ENCODE measurements at places on chromosomes 2 and 18.

DNA sequence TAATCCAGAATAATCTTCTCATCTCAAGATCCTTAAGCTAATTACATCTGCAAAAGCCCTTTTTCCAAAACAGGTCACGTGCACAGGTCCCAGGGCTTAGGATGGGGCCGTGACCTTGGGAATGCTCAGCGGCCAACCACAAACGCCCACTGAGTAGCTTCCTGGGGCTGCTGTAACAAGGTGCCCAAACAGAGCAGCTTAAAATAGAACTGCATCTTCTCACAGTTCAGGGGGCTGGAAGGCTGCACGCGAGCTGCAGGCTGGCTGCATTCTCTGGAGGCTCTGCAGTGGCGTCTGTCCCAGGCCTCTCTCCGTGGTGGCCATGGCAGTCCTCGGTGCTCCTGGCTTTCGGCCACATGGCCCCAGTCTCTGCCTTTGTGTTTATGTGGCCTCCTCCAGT is 31.9 kb downstream of the ADI1 start:
- no peak for DNase-seq

- DNase-seq: no peak
Observed at GRCh38 chr2:224347176-224348051, 54.5 kb downstream of the FAM124B start.

GRCh38 chr2:120699292-120699691 is 36.4 kb upstream of the GLI2 start:
- no peak for DNase-seq

- no peak for DNase-seq
Observed at GRCh38 chr2:204059016-204059415, 122.5 kb downstream of the ICOS start.

DNA sequence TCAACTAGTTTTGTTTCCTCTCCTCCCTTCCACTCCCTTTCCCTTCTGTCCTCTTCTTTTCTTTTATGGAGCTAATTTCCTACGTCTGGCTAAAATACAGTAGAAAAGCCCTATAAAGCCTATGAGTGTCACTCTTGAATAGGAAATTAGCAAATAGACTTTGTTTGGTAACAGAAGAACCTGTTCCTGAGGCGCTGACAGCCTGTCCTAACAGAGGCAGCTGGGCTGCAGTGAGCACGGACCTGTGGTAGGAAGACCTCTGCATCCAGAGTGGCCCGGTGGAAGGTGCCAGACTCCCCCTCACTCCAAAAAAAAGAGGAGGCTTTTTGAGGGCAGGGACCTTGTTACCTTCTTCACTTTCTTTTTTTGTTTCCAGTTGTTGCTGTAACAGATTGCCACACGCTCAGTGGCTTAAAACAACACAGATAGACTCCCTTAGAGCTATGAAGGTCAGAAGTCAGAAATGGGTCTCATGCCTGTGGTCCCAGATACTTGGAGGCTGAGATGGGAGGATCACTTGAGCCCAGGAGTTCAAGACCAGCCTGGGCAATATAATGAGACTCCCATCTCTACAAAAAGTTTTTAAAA is 81.2 kb upstream of the TXNDC2 start:
- DNase-seq: no peak

DNA sequence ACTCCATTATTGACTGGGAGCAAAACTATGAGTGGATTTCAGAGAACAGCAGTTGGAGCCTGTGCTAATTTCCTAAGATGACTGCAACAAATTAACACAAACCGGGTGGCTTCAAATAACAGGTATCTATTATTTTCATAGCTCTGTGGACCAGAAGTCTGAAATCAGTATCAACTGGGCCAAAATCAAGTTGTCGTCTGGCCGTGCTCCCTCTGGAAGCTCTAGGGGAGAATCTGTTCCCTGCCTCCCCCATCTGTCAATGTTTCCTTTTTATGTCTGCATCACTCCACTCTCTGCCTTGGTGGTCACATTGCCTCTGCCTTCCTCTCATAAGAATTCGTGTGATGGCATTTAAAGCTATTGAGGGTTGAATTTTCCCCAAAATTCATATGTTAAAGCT is 269.8 kb downstream of the TMX3 start:
- DNase-seq: no peak

- DNase-seq: no peak
Observed at GRCh38 chr2:25219621-25220020, 51.2 kb upstream of the POMC start.

- peak; percentile 94 for DNase-seq
Observed at GRCh38 chr18:56709463-56709862, 58.3 kb downstream of the WDR7 start.

GRCh38 chr2:168732100-168732499 is 70.3 kb upstream of the NOSTRIN start:
- no peak for DNase-seq

- DNase-seq: peak; percentile 58
Observed at GRCh38 chr2:217650716-217651360, 352.0 kb downstream of the TNS1 start.

DNA sequence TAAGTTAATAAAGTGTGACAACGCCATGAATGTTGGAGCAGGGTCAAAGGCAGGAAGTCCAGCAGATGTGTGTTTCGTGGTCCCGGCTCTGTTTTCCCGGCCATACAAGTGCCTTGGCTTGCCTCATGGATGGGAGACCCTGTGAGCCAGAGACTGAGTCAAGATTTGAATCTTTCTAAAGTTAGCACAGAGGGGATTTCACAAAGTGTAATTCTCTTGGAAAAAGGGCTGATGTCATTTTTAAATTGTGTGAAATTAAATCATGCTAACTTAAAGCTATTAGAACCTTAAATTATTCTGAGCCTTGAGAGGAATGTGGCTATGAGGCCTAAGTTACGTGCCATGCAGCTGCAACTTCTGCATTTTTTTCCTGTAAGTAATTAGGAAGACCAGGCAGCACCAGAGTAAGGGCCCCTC is 38.3 kb upstream of the RALBP1 start:
- no peak for DNase-seq

DNA sequence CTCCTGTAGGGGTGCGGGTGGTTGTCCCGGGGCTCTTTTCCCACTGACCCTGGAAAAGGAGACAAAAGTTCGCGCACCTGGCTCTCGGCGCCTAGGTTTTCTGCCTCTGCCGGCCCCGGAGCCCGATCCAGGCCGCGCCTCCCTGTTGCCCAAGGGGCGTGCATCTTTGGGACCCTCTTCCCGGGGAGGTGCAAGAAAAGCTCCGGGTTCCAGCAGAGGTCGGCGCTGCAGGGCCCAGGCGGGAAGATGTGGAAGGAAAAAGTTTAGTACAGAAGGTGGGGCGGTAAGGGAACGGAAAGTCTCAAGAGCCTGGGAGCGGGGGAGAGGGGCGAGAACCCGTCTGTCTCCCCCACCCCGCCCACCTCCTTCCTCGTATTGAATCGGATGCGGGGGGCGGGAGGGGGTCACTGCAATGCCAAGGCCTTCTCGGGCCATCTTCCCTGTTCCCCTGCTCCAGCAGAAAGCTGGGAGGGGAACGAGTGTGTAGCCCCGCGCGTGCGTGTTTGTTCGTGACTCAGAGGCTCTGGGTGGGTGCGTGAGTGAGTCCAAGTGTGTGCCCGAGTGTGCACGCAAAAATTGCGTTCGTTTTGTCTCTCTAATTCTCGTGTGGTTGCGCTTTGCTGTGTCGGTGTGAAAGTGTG is 6.3 kb upstream of the EN1 start:
- no peak for DNase-seq

DNA sequence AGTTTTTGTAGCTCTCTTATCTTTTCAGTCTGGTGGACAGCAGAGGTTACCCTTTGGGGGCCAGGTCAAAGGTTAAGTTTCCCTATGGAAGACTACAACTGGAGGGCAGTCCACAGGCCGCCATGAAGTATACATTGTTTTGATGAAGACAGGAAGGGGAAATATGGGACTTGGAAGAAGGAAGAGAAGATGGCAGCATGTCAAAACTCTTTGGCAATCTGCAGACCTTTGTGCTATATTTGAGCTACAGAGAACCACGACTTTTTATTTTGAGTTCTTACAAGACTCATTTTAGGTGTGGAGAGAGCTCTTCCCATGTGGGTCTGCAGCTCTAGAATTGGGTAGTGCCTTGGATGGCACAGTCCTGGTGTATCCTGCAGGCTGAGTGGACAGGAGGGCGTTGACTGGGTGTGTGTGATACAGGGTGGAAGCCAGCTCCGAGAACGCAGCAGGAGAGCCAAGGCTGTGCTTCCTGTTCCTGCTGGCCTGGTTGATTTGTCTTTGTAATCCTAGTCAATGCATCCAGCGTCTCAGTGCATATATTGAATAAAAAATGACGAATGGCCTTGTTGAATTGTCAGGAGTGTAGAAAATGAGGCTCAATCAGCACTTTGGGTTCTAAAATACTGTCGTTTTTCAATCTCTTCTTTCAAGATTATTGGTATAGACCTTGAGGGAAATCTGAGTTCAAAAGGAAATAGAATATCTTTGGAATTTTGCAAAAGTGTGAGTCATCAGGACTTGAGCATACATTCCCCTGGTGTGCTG is 11.5 kb downstream of the ITGA6 start:
- DNase-seq: peak; percentile 53

GRCh38 chr18:75247611-75248421 is 37.2 kb downstream of the TSHZ1 start:
- peak; percentile 69 for DNase-seq

GRCh38 chr2:122000556-122001340 is 245.3 kb downstream of the TSN start:
- DNase-seq: no peak

GRCh38 chr2:195318440-195319111 is 338.4 kb upstream of the SLC39A10 start:
- peak; percentile 41 for DNase-seq

DNA sequence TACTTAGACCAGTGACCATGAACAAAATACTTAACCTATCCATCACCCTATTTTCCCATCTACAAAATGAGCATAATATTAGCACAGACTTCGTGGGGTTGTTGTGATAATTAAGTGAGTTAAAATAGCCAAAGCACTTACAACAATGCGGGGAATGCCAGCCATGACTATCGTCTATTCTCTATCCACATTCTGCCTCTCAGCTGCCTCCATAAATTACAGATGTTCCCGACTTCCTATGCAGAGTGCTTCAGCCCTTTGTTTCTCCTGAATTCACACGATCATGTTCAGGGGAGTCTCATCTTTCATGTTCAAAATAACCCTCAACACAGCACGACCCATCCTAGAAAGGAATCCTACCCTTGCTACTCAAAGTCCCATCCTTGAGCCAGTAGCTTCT is 211.6 kb downstream of the EN1 start:
- no peak for DNase-seq

GRCh38 chr2:219636941-219637841 is 9.8 kb downstream of the SLC4A3 start:
- DNase-seq: no peak

- DNase-seq: no peak
Observed at GRCh38 chr2:33516456-33516995, 40.1 kb downstream of the RASGRP3 start.

DNA sequence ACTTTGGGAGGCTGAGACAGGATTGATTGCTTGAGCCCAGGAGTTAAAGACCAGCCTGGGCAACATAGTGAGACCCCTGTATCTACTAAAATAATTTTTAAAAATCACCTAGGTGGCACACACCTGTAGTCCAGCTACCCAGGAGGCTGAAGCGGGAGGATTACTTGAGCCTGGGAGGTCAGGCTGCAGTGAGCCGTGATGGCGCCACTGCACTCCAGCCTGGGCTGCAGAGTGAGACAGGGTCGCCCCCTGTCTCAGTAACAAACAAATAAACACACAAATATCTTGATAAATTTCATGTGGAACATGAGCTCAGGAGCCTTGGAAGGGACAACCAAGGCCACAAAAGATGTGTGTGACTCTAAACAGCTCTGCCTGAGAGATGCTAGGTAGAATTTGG is 11.7 kb upstream of the ANKRD53 start:
- no peak for DNase-seq

GRCh38 chr2:34825686-34826085 is 1226.6 kb upstream of the FAM98A start:
- DNase-seq: no peak

- DNase-seq: peak; percentile 82
Observed at GRCh38 chr2:207683879-207684627, 27.4 kb upstream of the CCNYL1 start.

DNA sequence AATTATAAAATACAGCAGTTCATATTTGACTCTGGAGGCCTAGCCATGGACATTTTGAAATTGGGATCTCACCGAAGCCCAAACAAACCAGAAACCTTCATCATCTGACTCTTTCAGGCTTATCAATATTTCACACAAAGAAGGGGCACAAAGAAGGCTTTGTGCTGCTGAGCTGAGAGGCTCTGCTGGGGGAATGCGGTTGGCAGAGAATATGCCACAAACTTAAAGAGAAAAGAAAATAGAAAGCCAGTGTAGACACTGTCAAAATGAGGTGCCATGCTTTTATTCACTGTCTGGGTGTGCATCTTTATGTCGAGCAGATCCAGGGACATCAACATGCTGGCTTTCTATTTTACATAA is 162.6 kb downstream of the QPCT start:
- DNase-seq: no peak

DNA sequence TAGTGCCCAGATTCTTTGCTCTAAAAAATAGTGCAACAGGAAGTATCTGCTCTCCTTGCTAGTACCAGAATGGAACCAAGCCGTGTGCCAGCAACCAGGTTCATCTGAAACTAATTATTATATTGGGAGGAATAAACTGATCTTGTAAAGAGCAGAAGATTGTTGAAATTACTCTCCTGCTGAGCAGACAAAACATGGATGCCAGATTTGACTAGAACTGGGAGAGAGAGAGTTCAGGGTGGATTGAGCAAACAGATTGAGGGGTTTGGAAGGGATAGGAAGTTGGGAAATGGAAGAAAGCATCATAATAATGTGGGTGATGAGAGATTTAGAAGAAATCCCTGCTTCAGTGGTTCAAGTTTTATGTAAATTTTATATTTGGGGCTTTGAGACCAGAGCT is 160.1 kb upstream of the RASGRP3 start:
- DNase-seq: no peak

- no peak for DNase-seq
Observed at GRCh38 chr18:35489913-35490490, 7.8 kb downstream of the INO80C start.

GRCh38 chr2:107407974-107408373 is 418.7 kb upstream of the RGPD4 start:
- DNase-seq: no peak

GRCh38 chr2:187545238-187545751 is 8.9 kb downstream of the TFPI start:
- DNase-seq: no peak

DNA sequence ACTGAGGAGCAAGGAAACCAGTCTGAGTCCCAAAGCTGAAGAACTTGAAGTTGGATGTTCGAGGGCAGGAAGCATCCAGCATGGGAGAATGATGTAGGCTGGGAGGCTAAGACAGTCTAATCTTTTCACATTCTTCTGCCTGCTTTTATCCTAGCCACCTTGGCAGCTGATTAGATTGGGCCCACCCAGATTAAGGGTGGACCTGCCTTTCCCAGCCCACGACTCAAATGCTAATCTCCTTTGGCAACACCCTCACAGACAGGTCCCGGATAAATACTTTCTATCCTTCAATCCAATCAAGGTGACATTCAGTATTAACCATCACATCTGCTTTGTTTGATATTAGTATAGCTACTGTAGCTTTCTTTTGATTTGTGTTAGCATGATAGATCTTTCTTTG is 27.1 kb downstream of the VRK2 start:
- no peak for DNase-seq

GRCh38 chr2:180122874-180123273 is 115.8 kb upstream of the CWC22 start:
- peak; percentile 84 for DNase-seq

All from amniotic epithelial cell (primary cell).